ENCODE measurements at places on chromosomes 3 and 15.

GRCh38 chr3:14797731-14798130 lies 21.0 kb upstream of the FGD5 start:
- no peak for DNase-seq

DNA sequence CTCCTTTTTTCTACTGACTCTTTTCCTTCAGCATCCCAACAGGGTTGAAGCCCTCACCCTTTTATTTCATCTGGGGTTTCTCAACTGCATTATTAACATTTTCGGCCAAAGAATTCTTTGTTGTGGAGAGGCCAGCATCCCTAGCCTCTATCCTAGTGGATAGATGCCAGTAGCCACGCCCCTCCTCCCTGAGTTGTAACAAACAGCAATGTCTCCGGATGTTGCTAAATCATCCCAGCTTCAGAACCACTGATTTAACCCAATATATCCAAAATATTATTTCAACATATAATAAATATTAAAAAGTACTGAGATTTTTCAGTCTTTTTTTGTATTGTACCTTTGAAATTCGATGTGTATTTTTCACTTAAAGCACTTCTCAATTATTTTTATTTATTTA lies 2.0 kb upstream of the RNF111 start:
- DNase-seq, result no peak

DNA sequence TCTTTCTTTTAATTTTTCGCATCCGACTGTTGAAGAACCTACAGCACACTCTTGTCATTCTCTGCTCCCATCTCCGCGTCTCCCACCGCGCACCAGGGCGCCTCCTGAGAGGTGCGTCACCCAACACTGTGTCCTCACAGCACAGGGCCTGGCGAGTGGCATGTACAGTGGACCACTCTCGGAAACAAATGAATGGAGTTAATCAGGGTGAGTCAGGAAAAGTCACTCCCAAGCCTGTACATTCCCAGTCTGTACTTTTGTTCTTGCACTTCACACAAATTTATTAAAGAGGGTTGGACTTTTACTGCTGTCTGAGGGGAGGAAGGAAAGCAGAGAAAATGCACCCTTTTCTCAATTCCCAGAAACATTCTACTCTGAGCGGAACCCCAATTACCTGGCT lies 625 bp downstream of the COL6A6 start:
- DNase-seq, result no peak

GRCh38 chr3:24510030-24510648 lies 15.5 kb upstream of the THRB start:
- DNase-seq, result no peak

DNA sequence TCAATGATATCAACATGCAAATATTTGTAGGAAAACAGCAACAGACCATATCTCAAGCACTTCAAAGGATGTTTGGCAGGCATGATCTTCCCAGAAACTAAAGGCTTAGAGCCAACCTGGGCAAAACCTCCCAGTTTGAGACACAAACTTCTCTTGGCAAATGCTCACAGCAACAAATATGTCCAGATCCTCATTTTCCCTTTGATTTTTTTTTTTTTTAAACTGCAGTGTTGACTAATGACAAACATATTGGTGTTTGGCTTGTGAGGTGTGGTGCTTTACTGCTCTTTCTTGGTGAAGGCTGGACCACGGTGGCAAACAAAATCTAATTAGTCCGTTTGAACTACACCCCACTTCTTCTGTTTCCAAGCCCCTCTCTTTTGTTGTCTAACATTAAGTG lies 87.2 kb downstream of the EBLN2 start:
- no peak for DNase-seq

- peak; percentile 90 for DNase-seq
Observed at GRCh38 chr15:90860942-90861675, 7.3 kb upstream of the FURIN start.

GRCh38 chr3:150268426-150269391 lies 139.4 kb upstream of the TSC22D2 start:
- DNase-seq, result peak; percentile 35

DNA sequence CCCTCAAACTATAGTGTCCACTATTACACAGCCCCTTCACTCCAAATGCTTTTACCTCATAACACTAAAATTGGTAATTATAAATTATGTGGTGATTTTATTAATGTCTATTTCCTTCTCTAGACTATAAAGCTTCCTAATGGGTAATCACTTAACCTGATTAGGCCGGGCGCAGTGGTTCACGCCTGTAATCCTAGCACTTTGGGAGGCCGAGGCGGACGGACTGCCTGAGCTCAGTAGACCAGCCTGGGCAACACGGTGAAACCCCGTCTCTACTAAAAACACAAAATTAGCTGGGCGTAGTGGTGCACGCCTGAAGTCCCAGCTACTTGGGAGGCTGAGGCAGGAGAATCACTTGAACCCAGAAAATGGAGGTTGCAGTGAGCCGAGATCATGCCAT lies 71.3 kb upstream of the PYGO1 start:
- no peak for DNase-seq

GRCh38 chr3:151307583-151308488 lies 8.8 kb downstream of the GPR87 start:
- no peak for DNase-seq

DNA sequence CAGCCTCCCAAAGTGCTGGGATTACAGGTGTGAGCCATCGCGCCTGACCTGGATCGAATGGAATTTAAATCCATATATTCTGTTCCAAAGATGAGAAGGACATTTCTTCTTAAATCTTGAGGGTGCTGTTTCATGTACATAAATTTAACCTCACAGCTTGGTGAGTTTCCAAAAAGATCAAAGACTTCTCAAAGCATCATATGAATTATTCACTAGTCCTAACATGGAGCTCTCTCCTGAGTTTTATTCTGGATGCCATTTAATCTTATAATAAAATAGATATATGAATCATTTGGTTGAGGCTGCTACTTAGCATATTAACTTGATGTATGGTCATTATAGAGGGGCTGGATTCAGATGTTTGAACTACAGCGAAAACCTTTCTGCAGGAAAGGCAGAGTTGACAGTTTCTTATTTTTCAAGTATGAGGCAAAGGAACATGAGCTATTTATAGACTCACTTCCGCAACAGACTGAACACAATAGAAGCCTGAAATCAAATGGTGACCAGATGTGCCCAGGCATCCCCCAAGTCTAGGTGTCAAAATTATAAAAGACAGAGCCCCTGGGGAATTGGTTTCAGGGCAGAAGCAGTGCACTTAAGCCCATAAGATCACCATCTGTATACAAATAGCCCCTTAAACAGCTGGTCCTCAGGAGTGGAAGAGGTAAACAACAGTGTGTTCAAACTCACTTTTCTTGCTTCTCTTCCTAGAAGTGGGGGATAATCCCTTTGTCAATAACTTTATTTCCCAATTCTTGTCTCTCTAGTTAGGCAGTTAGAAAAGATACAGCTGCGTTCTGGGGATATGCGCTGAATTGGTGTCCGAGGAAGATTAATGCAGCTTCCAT lies 29.7 kb downstream of the STARD9 start:
- no peak for DNase-seq

Data from NCI-H774 (cell line).